Pons (tissue), 1 donor: ENCODE measurements at places on chromosomes 13 and 19.

- DNase-seq = no peak
These were observed 8.3 kb downstream of the PLEKHG2 start for GRCh38 chr19:39420769-39421168.

DNA sequence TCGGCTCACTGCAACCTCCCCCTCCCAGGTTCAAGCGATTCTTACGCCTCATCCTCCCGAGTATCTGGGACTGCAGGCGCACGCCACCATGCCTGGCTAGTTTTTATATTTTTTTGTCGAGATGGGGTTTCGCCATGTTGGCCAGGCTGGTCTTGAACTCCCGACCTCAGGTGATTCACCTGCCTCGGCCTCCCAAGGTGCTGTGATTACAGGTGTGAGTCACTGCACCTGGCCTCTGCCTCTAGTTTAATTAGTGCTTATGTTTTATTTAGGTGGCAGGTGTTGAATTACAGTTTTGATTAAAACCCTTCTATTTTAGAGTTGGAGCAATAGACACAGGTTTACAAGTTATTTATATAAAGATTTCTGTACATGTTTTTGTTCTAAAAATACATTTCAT lies 42.8 kb downstream of the ATP11A start:
- no peak for DNase-seq

DNA sequence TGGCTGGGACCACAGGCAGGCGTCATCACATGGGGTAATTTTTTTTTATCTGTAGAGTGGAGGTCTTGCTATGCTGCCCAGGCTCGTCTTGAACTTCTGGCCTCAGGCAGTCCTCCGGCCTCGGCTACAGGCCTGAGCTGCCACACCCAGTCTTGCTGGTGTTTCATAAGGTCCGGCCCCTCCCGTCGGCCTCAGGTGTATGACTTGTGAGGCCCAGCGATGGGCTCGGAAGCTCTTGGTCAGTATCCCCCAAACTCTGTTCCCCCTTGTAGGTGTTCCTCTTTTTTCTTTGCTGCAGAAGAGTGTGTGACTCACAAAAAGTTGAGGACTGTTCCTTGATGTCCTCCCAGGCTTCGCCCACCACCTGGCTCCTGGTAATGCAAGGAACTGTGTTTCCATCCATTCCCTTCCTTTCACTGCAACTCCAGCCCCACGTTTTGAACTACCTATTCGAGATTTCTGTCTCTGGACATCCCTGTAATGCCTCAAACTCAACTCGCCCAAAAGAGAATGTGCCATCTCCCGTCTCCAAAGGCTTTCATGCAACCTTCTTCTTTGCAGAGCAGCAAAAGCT lies 5.0 kb downstream of the USF2 start:
- DNase-seq = no peak

GRCh38 chr19:49340069-49340864 lies 5.1 kb downstream of the CD37 start:
- DNase-seq = no peak

GRCh38 chr13:106262886-106263285 lies 272.6 kb downstream of the EFNB2 start:
- no peak for DNase-seq

- DNase-seq = peak; percentile 9
These were observed 251.4 kb downstream of the RGCC start for GRCh38 chr13:41708713-41709112.

GRCh38 chr13:59494151-59494550 lies 669.6 kb downstream of the DIAPH3 start:
- no peak for DNase-seq

GRCh38 chr19:56538761-56539263 lies at the start of gene ZFP28:
ZFP28 (plus strand) TSS chr19:56538948; CDS start chr19:56539019, 71 bp downstream.
- DNase-seq = no peak

DNA sequence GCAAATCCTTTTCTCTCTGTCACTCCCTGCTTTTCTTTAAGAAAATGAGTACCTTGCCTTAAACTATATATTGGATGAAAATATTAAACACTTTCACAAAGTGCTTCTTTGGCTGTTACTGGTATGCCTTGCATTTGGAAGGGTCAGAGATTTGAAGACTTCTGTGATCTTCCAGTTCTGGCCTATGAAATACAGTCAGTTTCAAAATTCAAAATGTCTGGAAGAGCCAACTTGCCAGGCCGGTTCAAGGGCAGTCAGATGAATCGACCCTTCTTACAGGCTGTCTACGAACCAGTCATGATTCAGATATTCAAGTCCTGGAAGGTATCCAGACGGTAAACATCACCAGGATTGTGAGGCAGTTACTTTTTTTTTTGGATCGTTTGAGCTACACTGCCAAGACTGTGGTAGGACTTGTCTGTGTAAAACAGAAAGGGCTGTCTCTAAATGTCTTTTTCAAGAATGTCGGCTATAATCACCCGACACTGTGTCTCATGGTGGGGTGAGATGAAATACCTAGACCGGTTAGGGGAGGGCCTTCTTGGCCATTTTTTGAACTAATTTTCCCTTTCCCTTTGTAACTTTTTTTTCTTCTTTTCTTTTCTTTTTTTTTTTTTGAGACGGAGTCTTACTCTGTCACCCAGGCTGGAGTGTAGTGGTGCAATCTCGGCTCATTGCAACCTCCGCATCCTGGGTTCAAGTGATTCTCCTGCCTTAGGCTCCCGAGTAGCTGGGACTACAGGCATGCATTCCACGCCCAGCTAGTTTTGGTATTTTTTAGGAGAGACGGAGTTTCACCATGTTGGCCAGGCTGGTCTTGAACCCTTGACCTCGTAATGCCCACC lies 11.2 kb downstream of the ACTN4 start:
- peak; percentile 86 for DNase-seq

DNA sequence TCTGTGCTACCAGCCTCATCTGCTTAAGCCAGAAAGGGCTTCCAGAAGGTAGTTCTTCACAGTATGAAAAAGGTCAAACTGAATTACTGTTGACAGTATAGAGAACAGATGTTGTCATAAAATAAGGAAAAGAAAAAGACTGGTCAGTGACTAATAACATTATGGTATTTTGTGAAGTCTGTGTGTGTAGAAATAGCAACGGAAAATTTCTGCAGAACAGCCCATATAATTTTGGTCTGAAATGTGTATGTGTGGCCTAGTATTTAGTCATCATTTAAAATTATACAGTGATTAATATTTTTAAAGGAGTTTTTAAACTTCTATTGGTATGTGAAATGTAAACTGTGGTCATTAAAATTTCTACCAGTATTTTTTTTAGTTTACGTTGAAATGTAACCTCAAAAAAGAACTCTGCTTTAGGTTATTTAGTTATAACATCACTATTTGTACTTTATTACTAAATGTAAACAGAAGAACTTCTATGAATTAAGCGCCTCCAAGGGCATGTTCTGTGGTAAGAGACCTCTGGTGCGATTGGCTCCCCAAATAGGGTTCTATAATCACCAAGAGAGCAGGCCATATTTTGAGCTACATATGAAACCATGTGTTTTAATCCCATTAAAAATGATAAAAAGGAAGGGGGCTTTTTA lies 3.3 kb upstream of the GPR183 start:
- DNase-seq = no peak

GRCh38 chr19:15468675-15469512 lies 4.5 kb upstream of the RASAL3 start:
- no peak for DNase-seq

DNA sequence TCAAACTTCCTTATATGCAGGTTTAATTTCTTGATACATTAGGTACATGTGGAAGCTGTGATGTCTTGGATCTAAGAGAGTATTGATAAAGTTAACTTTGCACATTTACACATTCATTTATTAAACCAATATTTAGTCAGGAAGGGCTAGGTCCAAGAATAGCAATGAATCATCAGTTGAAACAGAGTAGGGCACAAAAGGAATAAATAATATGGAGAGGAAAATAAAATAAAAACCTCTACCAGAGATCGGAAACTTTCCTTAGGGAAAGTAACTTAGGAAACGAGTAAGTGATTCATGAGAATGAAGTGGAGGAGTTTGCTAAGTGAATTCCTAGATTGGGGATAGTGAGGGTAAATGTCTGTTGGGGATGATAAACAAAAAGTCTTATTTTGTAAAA lies 259.4 kb upstream of the DACH1 start:
- DNase-seq = no peak

GRCh38 chr19:50695251-50696093 lies 24.1 kb downstream of the SHANK1 start:
- no peak for DNase-seq

DNA sequence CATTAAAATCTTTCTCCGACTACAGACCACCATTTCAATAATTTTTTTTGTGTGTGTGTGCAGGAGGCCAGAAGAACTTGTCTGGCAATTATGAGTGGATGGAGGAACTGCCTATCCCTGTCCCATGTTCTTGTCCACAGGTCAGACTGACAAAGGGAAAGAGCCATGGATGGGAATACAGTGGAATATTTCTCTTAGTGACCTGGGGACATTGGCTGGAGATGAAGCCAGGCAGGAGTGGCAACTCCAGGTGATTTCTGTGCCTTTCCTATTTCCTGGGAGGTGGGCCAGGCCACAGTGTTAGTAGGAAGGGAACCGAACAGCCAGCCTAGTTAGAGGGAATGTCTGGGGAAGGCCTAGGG lies 3.7 kb downstream of the PSG9 start:
- DNase-seq = no peak

GRCh38 chr19:39086386-39086785 lies 2.2 kb downstream of the ACP7 start:
- no peak for DNase-seq
